Suppressor macrophage (primary cell): ENCODE measurements at places on chromosomes 4 and X.
A peak's percentile ranks its signal among the peaks of the same experiment; 100 is the strongest.

DNA sequence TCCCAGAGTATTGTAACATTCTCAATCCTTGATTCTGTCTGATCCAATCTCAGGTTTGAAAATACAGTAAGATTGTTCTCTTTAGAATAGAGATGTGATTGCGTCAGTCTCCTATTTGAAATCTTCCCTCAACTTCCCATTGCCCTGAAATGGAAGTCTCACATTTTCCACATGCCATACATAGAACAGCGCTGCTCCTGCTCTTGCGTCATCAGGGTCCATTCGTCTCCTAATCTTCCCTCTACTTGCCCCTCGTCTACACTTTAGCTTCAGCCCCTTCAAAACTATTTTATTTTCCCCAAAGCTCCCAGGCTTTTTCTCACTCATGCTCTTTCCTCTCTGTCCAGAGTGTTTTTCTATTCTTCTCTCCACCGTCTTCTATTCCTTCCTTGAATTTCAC is 301.7 kb upstream of the MAGEB2 start:
- DNase-seq: no peak

- no peak for DNase-seq
Observed at GRCh38 chrX:70038951-70039350, 10.8 kb downstream of the AWAT2 start.

- DNase-seq: no peak
Observed at GRCh38 chr4:78179196-78179595, 122.1 kb downstream of the FRAS1 start.

DNA sequence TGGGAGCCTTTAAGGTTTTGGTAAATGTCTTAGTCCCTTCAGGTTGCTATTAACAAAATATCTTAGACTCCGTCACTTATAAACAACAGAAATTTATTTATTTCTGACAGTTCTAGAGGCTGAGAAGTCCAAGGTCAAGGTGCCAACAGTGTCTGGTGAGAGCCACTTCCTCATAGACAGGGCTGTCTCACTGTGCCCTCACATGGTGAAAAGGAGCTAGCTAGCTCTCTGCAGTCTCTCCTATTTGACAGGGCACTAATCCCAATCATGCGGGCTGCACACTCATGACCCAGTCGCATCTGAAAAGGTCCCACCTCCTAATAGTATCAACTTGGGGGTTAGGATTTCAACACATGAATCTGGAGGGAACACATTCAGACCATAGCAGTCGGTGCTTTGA is 63.4 kb upstream of the KLF3 start:
- DNase-seq: peak; percentile 48

- DNase-seq: no peak
Observed at GRCh38 chr4:184094532-184095159, 123.0 kb downstream of the ENPP6 start.

DNA sequence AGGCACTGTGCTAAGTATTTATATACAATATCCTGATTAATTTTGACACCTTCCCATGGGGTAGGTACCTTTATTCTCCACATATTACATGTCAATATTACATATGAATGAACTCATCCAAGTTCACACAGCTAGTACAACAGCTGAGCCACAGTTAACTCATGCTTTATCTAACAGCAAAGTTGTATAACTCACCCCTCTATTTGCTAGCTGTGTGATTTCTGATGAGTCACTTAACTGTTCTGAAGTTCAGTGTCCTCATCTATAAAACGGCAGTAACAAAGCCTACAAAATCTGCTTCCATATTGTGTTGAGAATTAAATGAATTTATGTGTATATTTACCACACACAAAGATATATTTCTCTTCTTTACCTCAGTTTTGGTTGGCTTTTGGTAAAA is 48.2 kb upstream of the KDR start:
- no peak for DNase-seq

- peak; percentile 13 for DNase-seq
Observed at GRCh38 chrX:102652031-102652688, 877 bp downstream of the GPRASP1 start.

GRCh38 chrX:113833096-113834055 is 750.5 kb upstream of the HTR2C start:
- DNase-seq: no peak

- no peak for DNase-seq
Observed at GRCh38 chr4:1207603-1208265, 35.4 kb upstream of the SPON2 start.

DNA sequence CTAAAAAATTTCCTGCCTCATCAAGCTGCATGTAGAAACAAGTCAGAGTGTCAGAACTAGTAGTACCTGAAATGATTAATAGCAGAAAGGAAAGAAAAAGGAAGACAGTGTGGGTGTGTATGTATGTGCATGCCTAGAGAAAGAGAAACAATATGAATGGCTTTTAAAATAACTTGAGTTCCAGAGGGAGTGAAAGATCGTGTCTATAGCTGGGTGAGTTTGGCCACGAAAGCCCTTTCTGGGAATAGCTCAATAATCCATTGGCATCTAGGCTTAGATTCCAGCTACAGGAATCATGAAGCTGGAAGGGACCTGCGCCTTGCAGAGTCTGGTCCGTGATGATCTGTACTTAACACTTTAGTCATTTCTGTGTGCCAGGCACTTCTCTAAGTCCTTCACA is 195.6 kb downstream of the RAPGEF2 start:
- no peak for DNase-seq

DNA sequence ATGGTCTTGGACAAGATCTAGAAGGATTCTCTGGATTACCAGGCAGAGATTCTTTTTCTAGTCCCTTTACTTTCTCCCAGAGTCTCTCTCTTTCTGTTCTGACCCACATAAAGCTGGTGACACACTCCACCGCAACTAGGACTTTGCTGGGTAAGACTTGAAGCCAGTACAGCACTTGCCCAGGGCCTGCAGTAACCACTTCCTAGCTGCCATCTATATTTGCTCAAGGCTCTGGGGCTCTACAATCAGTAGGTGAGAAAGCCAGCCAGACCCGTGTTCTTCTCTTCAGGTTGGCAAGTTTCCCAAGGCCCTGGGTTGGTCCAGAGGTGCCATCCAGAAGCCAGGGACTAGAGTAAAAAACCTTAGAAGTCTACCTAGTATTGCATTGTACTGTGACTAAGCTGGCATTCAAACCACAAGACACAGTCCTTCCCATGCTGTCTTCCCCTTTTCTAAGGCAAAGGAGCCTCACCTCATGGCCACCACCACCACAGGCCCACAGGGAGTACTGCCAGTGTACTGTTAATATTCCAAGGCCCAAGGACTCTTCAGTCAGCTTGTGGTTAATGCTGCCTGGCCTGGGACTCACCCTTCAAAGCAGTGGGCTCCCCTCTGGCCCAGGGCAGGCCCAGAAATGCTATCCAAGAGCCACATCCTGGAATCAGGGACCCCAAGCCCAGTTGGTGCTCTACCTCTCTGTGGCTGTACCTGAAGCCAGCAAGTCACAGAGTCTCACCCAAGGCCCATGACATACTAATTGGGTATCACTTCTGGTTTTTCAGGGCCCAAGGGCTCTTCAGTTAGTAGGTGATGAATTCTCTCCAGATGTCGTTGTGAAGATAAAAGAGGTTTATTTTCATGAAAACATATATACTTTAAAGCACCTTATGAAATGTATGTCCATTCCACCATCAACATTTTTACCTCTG is 54.7 kb downstream of the CD38 start:
- DNase-seq: peak; percentile 19

DNA sequence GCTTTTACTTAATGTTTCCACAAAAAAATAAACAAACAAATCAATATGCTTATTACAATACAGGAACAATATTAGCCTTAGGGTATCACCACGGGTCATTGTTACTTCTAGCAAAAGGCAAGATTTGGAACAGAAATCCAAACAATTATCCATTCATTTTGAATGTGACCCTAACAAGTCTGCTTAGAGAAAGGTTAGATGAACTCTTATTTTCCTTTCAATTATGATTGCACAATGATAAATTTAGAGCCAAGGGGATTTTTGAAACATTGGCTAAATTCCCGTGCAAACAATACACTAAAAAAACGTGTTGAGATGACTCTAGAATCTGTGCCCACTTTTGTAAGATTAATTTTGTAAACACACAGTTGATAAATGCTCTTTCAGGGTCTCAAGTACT is 474.7 kb downstream of the PCDH7 start:
- no peak for DNase-seq

DNA sequence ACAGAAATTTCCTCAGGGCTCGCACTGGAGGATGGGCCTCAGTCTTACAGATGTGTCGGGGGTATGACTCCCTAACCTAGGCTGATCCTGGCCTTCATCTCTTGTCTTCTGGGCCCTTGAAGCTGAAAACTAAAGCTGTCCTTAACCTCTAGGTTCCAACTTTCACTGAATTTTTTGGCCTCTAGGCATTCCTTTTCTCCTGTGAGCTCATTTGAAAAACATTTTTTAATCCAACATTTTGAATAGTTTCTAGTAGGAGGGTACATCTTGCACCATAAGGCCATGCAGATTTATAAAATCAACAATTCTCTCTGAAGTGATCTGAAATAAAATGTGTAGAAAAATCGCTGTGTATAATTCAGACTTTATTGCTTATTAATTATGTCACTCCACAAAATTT is 19.7 kb downstream of the RWDD4 start:
- no peak for DNase-seq

DNA sequence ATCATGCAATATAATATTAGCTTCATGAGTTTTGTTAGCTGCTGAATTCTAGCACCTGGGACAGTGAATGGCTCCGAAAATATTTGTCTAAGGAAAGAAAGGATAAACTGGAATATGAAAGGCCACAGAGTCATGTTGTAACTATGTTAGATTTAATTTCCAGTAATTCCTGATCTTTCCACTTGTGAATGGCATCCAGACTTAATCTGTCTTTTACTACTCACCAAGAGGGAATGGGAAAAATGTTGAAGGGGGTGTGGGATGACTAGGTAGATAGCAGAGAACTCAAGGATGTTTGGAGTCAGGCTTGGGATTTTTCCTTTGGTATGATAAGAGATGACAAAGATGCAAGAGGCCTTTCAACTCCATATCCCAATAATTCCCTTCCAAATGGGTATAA is 9.4 kb downstream of the ADH6 start:
- no peak for DNase-seq

GRCh38 chrX:42495139-42495538 is 282.8 kb downstream of the PPP1R2C start:
- DNase-seq: no peak

- no peak for DNase-seq
Observed at GRCh38 chrX:94831364-94831763, 1157.4 kb downstream of the FAM133A start.

GRCh38 chr4:81505726-81506125 is 34.0 kb upstream of the RASGEF1B start:
- peak; percentile 61 for DNase-seq

DNA sequence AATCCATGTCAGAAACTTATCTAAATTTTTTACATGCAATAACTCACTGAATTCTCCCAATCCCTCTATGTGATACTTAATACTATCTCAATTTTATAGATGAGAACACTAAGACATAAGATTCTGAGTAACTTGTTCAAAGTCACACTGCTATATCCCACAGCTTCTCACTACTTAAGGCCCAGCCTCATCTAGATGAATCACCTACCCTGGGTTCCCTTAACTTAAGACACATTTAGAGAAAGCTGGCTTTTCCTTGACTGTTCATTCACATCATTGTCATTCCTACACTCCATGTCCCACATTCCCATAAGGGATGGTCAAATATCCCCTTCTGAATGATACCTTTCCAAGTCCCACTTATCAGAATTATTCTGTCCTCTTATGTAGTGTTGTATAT is 21.0 kb downstream of the TNIP3 start:
- no peak for DNase-seq

DNA sequence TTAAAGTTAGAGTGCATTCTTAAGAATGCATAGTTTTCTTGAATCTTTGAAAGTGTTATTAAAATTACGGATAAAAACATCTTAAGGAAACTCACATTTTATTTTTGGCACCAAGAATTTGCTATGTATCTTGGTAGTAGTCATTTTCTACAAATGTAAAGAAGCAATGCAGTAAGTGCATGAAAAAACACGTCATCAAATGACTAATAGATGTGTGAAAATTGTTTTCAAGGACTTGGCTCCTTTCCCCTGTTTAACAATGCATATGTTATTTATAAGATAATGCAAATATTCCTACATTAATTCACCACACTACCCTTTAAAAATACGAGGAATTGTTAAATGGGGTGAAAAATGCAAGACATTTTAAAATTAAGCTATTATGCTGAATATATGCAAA is 461.2 kb upstream of the PCDH7 start:
- DNase-seq: no peak

DNA sequence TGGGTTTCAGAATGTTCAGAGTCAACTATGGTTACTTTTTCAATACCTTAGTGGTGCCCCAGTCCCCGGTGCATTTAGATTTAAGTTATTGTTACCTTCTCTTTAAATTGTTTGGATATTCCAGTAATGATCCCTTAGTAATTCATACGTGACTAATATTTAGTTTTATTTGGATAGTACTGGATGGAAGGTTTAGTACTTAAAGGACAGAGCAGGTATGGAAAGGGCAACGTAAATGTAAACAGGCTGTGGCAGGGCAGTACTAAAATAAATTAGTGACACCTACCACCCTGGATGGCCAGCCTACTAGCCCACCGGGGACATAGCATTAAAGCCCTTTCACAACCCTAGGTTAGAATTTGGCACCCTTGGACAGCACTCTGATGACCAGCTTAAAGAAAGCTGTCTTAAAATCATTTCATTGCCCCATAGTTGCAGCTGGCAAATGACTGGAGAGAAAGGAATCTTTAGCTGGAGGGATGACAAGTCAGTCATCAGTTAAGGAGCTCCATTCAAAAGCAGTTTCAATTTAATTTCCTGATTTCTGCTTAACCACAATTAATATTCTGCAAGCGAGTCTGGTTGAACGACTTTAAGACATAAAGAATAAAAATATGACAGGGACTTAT is 16.4 kb downstream of the PLP1 start:
- no peak for DNase-seq

DNA sequence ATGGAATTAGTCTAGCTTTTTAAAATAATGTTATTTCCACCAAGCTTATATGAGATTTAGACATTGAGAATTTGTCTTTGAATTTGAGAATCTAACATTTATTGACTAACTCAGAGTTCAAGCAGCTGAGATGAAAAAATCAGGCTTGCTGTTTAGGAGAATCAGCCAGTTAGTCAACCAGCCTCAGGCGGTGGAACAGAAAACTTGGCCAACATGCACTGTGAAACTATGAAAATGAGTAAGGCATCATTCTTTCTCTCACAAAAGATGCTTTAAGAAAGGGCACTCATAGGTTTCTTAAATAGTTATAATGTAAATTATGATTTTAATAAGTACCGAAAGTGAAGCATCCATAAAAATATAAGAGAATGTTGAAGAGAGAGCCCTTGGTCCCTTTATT is 84.2 kb downstream of the NFKB1 start:
- no peak for DNase-seq

DNA sequence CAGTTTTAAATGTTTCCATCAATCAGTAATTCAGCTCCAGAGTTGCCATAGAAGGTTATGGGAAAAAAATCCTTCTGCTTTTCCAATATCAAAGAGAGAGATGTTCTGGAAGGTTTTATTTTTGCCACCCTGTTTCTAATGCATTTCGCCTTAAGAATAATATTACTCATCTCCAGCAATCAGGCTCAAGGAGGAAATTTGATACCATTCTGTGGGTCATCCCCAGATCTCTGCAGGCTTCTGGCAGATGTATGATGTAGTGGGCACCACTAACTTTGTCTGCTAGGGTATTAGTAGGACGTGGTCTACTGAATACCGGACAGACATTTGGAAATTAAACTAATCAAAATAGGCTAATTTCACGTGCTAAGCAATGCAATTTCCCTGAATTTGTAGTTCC is 645.4 kb upstream of the TENM3 start:
- no peak for DNase-seq
